Stimulated activated CD8-positive, alpha-beta memory T cell treated with anti-CD3 and anti-CD28 coated beads, Interleukin-15, amount 100 ng/mL, for 4 hours (primary cell): ENCODE measurements at places on chromosomes 12 and 14.

- DNase-seq, result no peak
Observed at GRCh38 chr12:542395-543113, 82.8 kb downstream of the B4GALNT3 start.

- no peak for DNase-seq
Observed at GRCh38 chr14:89243286-89243685, 173.7 kb downstream of the FOXN3 start.

DNA sequence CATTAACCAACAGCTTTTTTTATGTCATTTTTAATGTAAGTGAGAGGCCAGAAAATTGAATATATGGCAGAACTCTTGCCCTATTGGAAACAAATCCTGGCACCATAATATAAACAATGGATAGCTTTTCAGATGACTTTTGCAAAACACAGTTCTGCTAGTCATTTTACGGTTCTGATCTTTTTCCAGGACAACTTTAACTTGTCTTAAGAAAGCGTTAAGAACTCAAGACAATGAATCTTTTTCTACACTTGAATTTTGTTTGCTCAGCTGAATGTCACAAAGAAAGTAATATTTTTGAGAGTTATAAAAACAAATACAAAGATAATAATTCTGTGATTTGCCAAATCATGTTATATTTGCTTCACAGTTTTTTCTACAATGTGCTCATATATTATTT is 13.2 kb downstream of the KERA start:
- DNase-seq, result no peak

GRCh38 chr14:89915114-89915878 is 39.2 kb downstream of the EFCAB11 start:
- peak; percentile 2 for DNase-seq

DNA sequence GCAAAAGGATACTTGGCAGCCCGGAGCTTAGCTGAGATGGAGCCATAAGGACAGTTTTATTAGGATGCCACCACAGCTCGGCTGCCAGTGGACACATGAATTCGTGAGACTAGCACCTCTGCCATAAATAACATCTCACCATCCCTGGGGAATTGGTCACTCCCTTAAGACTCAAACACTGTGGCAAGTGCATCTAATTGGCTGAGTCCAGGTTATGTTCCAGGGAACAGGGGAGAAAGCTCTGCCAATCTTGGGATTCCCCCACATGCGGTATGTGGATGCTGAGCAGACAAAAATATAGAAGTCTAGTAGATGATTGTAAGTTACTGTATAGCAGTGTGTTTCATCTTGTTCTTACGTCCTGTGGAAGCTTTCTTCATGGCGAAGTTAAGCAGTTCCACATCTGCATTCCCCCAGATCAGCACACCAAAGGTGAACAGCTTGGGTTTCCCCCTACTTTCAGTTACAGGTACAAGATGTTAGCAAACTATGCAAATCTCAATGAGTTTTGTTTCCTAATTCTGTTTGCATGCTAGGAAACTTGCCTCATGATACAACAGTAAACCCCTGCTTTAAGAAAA is 131.1 kb downstream of the ETV6 start:
- no peak for DNase-seq

DNA sequence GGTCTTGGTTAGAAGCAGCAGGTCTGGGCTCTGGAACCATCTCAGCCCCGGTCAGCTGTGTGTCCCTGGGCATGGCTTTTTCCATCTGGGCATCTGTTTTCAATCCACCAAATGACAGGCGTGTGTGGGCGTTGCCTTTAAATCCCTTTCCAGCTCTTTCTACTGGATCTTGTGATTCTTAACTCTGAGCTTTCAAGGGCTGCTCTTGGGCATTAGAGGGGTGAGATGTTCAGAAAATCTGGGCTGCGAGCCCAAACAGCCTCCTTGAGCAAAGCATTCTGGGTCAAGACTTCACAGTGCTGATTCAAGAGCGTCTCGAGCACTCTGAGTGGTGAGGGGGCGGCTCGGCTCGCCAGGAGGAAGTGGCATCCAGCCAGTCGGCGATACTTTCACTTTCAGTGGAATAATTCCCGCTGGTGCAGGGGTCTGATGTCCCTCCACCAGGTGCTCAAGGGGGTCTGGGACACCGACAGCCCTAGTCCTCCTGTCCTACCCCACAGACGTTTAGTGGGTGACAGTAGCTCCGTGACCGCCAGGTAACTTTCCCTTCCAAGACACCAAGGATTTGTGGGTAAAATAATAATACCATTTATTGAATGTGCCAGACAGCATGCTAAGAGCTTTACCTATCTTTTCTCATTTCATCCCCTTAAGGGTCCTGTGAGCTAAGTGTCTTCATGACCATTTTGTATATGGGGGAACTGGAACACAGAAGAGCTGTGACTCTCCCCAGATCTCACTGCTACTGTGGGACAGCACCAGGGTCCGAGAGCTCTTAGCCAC is 114.0 kb downstream of the PLXNC1 start:
- DNase-seq, result peak; percentile 62

DNA sequence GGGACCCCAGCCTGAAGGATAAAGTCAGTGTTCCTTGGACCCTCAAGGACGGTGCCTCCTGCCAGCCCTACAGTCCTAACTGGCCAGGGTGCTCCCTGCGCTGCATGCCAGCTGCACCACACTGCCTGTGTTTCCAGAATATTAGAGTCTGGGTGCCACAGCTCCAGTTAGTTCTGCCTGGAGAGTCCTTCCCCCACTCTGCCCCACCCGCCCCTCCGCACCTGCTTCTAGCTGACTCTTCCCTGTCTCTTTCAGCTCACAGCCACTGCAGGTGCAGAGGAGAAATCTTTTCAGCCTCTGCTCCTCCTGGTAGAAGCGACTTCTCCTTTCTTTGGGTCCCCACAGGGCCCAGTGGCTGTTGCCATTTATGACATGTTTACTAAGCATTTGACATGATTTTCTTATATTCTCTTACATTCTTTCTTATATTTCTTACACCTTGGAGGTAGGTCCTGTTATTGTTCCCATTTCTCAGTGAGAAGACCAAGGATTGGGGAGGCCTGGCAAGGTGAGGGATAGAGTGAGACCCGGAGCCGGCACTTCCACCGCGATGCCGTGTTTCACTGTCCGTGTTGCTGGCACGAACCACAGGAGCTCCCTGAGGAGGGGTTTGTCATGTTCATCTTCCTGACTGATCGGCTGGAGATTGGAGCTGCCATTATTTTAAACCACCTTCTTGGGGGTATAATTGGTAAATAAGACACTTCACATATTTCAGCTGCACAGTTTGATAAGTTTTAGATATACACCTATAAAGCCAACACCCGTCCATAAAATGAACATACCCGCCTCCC is 29.4 kb downstream of the SYNE3 start:
- DNase-seq, result no peak

DNA sequence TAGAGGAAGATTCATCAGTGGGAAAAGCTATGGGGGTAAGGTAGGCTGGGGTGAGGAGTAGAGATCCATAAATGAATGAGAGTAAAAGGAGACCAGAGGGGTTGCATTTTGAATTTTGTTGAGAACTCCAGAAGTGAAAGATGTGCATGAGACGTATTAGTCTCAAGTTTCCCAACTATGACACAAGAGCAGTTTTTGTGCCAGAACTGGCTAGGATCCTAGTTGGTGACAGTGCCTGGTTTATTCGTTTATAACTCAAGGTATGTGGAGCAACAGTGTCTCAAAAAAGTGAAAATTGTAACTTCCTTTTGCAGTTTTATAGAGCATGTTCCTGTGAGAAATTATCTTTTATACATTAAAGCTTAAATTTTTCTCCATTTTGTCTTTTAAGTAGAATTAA is 377.0 kb downstream of the NPAS3 start:
- no peak for DNase-seq
